ENCODE measurements at places on chromosomes 7 and 10. TPM values are rescaled to one million over a fixed set of nuclear protein-coding genes. Genes with fewer than 3 reads are reported as not detected.

Gene NUTM2D
- 3.7 TPM for total RNA-seq

Gene SPDYE11
- total RNA-seq: not detected

Gene IL2RA
- total RNA-seq: 4.1 TPM

Gene LIPJ
- total RNA-seq: not detected

Gene FZD1
- 15.5 TPM for total RNA-seq

DNA sequence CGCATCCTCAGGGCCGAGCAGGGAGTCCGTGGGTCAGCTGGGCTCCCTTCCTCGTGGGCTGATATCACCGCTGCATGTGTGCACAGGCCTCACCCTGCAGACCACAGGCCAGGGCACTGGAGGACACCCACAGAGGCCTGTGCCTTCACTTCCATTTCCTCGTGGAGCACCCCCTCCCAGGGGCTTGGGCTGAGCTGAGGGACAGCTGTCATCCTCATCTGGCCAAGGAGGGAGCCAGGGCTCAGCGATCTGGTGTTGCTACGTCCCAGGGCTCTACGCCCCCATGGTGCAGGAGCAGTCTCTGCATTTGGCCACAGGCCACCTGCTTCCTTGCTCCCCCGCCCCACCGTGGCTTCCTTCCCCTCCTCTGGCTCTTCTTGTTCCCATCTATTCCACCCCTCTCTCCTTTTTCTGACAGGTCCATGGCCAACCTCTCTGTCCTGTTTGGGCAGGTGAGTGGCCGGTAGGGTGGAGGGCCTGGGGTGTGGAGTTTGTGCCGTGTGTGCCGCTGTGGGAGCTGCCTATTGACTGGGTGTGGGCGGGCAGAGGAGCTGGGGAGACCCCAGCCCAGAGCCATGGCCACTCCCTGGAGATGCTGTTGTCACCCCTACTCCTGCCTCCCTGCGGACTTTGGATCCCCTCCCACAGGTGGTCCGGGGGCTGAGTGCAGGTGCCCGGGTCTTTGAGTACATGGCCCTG lies 8.3 kb upstream of the ASIC3 start:
- peaks cover 12% of the 10 kb centered on the region for H3K4me1 ChIP-seq
- DNase-seq: no peak
- H3K36me3 ChIP-seq: no peaks in the 10 kb centered on the region
- H3K27me3 ChIP-seq: no peaks in the 10 kb centered on the region
- no peak overlapping the region for H3K27ac ChIP-seq
- H3K4me3 ChIP-seq: no peak overlapping the region

DNA sequence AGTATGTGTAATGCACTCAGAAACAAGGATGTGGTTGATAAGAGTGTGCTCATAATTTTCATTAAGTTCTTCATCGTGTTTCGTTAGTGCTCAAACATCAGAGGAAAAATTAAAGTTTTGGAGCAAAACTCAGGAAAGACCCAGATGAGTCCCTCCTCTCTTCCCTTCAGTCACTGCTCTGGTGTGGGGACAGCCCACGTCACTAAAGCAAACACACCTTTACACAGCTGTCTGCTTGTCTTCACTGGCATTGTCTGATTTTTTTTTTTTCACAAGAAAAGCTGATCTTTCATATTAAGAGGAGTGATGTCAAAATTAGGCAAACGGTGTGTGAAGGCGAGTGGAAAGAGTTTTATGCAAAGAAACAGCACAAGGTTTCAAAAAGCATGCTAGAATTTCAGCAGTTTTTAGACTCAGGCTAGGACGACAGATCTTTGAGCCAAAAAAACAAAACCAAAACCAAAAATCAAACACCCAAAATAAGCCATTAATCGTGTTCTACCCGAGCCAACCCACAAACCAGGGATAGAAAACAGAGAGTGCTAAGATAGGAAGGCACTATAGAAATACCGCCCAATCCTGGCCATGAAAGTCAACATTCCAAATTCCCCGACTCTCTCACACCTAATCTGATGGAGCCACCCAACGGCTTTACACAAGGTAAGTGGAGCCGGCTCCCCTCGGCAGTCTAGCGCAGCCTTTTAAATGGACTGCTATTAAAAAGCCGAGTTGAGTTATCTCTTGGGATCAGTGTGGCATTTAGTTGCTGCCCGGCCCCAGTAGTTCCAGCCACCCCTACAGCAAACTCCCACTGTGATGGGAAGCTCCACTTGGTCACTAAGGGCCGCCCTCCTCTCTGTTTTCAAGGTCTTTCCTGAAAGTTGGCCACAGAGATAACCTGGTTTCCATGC lies 27.9 kb upstream of the GATA3 start:
- no peak for DNase-seq
- no peak overlapping the region for H3K4me3 ChIP-seq
- no peaks in the 10 kb centered on the region for H3K4me1 ChIP-seq
- H3K27me3 ChIP-seq: peaks cover 13% of the 10 kb centered on the region

DNA sequence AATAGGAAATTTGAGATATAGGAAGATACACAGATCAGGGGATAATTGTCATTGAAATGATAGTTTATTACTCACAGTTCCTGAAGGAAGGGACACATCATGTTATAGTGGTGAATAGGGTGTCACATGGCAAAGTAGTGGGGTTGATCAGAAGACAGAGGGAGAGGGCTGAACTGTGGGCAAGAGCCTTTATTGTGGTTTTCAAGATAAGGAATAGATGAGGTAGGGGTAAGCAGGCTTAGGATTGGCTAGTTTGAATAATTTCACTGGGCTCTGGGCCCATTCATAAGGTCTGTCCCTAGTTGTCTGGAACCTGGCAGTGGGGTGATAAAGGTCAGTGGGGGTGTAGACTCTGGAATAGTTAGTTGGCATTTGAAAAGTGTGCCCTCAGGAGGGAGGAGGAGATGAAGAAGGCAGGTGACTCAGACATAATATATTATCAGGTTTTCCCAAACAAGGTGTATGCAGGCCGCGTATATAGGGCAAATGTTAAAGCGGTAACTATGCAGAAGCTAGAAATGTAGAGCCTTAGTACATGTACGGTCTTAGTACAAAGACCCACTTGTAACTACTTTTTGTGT lies 18.5 kb downstream of the FGL2 start:
- H3K4me3 ChIP-seq: no peak overlapping the region
- no peaks in the 10 kb centered on the region for H3K36me3 ChIP-seq
- no peaks in the 10 kb centered on the region for H3K4me1 ChIP-seq
- H3K27ac ChIP-seq: no peak overlapping the region

GRCh38 chr10:15120523-15120922 lies 23.4 kb downstream of the RPP38 start:
- no peaks in the 10 kb centered on the region for H3K4me1 ChIP-seq
- no peaks in the 10 kb centered on the region for H3K27me3 ChIP-seq
- no peak overlapping the region for H3K4me3 ChIP-seq
- H3K36me3 ChIP-seq: peaks cover 25% of the 10 kb centered on the region
- no peak overlapping the region for H3K27ac ChIP-seq

GRCh38 chr10:60466267-60467201 lies 76.9 kb upstream of the ANK3 start:
- H3K27ac ChIP-seq: no peak overlapping the region
- H3K27me3 ChIP-seq: no peaks in the 10 kb centered on the region
- DNase-seq: no peak

DNA sequence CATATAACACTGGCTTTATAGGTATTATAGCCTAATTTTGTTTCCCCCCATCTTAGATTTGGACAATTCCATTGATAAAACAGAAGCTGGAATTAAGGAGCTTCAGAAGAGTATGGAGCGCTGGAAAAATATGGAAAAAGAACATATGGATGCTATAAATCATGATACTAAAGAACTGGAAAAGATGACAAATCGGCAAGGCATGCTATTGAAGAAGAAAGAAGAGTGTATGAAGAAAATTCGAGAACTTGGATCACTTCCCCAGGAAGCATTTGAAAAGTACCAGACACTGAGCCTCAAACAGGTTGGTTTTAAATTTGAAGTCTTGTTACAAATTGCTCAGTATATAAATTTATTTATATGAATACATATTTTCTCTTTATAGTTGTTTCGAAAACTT lies 34.1 kb downstream of the SMC3 start:
- no peak for DNase-seq
- no peaks in the 10 kb centered on the region for H3K4me1 ChIP-seq
- H3K27ac ChIP-seq: no peak overlapping the region
- H3K27me3 ChIP-seq: no peaks in the 10 kb centered on the region

GRCh38 chr7:108415821-108416536 lies 40.3 kb downstream of the NRCAM start:
- DNase-seq: no peak
- H3K27me3 ChIP-seq: no peaks in the 10 kb centered on the region
- no peak overlapping the region for H3K4me3 ChIP-seq
- H3K27ac ChIP-seq: no peak overlapping the region
- no peaks in the 10 kb centered on the region for H3K36me3 ChIP-seq
- no peaks in the 10 kb centered on the region for H3K4me1 ChIP-seq

GRCh38 chr7:21412410-21412851 lies 15.5 kb upstream of the SP4 start:
- no peak overlapping the region for H3K27ac ChIP-seq
- no peak overlapping the region for H3K4me3 ChIP-seq
- no peaks in the 10 kb centered on the region for H3K36me3 ChIP-seq
- no peaks in the 10 kb centered on the region for H3K27me3 ChIP-seq

DNA sequence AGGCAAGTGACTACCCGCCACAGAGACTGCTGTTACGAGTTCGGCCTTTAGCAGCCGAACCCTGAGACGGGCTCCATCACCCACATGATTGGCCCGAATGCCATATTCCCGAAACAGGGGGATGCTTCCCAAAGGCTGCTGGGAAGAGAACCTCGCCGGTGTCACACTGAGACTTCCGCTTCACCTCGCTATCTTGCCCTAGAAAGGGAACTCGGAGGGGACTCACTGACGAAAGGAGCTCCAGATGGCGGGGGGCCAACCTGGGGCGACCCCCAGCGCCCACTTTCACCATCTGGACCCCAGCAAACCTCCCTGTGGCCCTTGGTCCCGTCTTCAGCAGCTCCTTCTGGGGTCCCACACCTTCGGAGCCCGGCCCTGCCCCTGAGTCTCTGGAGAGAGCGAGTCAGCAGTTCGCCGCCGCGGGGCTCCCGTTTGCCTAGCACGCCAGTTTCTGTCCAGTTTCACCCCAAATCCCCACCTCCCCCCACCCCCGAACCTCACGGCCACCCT lies 529 bp downstream of the HPS1 start:
- no peaks in the 10 kb centered on the region for H3K27me3 ChIP-seq
- peak overlapping the region; percentile 74 for H3K4me3 ChIP-seq
- DNase-seq: peak; percentile 57
- peak overlapping the region; percentile 90 for H3K27ac ChIP-seq
- H3K4me1 ChIP-seq: peaks cover 4% of the 10 kb centered on the region

DNA sequence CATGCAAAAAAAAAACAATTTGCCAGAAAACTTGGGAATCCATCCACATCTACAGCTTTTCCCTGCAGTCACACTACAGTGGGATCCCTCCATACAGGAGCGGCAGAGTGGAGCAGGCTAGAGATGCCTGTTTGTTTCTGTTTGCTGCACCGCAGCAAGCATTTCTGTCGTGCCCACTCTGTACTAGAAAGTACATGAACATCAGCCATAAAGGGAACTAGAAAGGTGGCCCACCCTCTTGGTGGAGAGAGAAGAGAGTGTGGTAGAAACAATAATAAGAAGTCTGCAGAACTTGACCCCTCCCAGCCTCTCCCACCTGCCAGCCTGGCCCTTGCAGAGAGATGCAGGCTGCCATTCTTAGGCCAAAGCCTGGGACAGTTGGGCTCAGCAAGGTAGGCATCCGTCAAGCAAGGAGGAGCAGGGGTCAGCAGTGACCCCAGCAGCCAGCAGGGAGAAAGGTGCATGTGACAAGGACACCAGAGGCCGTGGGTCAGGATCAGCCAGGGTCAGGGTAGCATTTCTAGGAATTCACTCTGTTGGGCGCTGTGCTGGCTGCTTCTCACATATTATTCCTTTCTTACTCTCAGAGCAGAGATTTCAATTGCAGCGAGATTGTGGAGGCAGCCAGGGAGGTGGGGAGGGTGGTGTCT lies 171.8 kb downstream of the EGFR start:
- H3K27ac ChIP-seq: no peak overlapping the region
- peaks cover 4% of the 10 kb centered on the region for H3K4me1 ChIP-seq
- H3K27me3 ChIP-seq: no peaks in the 10 kb centered on the region
- H3K36me3 ChIP-seq: peaks cover 17% of the 10 kb centered on the region
- H3K4me3 ChIP-seq: no peak overlapping the region

- H3K4me1 ChIP-seq: no peaks in the 10 kb centered on the region
- H3K36me3 ChIP-seq: no peaks in the 10 kb centered on the region
- H3K27ac ChIP-seq: no peak overlapping the region
These were observed 121.2 kb upstream of the ADARB2 start for GRCh38 chr10:1858547-1858946.

- no peaks in the 10 kb centered on the region for H3K27me3 ChIP-seq
- H3K36me3 ChIP-seq: no peaks in the 10 kb centered on the region
- no peak overlapping the region for H3K4me3 ChIP-seq
- no peak overlapping the region for H3K27ac ChIP-seq
- no peak for DNase-seq
These were observed 277.8 kb downstream of the LRMDA start for GRCh38 chr10:75709245-75709644.

- no peak overlapping the region for H3K27ac ChIP-seq
- no peak overlapping the region for H3K4me3 ChIP-seq
- H3K36me3 ChIP-seq: peaks cover 49% of the 10 kb centered on the region
- no peaks in the 10 kb centered on the region for H3K27me3 ChIP-seq
These were observed 59.4 kb upstream of the ASAH2 start for GRCh38 chr10:50310560-50311174.
